ENCODE measurements at places on chromosomes 12 and 14.
A peak's percentile ranks its signal among the peaks of the same experiment; 100 is the strongest.

GRCh38 chr14:105857220-105857825 is 330.9 kb downstream of the TMEM121 start:
- DNase-seq = no peak

DNA sequence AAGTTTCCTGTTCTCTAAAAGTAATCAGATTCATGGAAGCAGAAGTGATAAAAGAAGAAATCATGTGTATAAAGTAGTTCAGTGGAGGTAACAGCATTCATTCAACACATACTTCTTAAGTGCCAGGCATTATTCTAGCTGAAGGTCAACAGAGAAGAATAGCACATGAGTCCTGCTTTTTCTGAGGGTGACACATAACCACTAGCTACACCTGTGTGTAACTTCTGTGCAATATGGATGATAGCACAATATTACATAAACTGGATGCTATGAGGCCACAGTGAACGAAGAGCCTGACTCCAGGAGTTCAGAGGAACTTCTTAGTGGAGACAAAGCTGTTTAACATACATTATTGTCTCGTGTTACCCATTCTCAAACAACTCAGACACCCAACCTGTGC is 114.3 kb upstream of the PCED1B start:
- no peak for DNase-seq

DNA sequence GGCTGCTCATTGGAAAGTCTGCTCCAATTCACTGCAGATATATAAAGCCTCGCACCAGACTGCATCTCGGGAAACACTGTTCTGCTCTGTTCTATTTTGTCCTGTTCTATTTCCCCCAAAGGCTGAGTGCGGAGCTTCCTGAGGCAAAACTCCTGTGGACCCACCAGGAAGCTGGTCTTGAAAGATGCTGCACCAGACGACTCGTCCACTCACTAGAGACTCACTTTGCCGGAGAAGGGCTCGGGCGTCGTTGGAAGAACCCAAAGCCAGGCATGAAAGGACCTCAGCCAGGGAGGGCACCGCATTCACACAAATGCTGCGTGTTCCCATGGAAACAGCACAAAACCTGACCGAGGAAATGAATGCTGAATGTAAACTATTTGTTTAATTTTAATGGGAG is 331.2 kb upstream of the SFSWAP start:
- DNase-seq = peak; percentile 24

DNA sequence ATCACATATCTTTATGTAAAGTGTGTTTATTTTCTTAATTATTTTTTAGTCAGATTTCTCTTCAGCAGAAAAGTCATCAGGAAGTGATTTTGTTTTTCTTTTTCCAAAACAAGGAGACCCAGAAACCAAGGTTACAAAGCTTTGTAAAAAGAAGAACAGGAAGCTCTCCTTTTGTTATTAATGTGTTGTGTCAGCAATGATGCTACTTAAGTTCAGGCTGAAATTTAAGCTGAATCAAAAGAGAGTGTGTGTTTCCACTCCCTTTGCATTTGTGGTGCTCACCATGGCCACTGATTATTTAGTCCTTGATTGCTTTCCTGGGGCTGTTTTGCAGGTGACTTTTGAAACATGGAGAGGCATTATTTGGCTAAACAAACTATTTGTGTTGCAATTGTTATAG is 155.3 kb upstream of the ATP2B1 start:
- DNase-seq = no peak

DNA sequence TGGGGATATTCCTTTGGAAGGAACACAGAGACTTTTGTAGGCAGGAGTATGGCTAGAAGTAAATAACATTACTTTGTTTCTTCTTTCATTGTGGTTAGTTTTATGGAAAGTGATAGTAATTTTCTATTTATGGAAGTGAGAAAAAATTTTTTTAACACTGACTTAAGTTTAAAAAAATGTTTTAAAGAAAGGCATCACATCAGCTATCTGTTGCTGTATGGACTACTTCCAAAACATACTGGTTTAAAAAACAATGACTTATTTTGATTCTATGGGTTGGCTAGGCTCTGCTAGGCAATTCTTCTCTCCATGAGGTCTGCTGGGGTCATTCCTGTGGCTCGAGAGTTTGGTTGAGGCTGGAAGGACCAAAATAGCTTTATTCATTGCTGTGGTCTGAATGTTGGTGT is 31.7 kb upstream of the SLC38A2 start:
- DNase-seq = no peak

DNA sequence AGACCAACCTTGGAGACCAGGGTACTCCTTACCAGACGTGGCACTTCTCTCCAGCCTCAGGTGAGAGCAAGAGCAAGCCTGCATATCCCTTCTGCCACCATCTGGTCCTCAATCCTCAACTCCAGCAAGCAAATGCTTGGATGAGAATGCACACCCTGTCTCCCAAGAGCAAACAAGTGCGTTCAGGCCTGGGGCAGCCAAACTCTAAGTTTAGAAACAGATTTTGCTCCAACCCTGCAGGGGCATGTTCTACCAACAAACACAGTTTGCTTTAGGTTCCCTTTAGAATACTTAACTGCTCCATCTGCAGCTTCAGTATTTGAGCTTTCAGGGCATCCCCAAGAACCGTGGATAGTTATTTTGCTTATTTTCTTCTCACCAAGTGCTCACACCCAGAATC is 55.9 kb upstream of the FICD start:
- DNase-seq = no peak

GRCh38 chr14:101179691-101180211 is 276.2 kb upstream of the RTL1 start:
- DNase-seq = peak; percentile 17

DNA sequence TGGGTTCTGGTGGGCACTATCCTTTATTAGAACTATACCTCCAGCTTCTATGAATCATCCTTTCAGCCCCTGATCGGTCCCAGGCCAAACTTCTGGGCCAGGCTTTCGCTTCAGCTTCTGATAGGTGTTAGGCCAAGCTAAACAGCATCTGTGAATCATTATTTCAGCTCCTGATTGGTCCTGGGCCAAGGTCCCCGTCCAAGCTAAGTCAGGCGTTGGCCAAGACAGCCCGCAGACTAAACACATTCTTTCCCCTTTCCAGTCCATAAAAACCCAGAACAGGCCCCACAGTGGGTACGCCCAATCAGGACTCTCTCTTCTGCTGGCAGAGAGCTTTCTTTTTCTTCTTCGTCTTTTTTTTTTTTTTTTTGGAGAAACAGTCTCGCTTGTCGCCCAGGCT is 1808.9 kb upstream of the SEL1L start:
- DNase-seq = no peak

DNA sequence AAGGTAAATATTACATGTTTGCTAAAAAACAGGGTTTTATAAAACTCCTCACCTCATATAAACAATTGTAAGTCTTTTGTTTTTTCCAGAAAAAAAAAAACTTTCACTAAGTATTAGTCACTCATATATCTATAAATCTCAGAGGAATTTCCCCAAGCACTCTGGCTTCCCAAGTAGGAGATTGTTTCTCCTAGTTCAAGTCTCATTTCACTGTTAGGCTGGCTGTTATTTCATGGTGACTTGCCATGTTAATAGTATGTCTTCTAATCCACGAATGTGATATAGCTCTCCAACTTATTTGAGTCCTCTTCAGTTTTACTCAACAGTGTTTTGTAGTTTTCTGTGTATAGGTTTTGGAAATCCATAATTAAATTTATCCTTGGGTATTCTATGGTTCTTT is 61.6 kb downstream of the CAPZA3 start:
- DNase-seq = no peak

- DNase-seq = no peak
Measured at GRCh38 chr14:80212023-80212397, 706 bp upstream of the DIO2 start.

DNA sequence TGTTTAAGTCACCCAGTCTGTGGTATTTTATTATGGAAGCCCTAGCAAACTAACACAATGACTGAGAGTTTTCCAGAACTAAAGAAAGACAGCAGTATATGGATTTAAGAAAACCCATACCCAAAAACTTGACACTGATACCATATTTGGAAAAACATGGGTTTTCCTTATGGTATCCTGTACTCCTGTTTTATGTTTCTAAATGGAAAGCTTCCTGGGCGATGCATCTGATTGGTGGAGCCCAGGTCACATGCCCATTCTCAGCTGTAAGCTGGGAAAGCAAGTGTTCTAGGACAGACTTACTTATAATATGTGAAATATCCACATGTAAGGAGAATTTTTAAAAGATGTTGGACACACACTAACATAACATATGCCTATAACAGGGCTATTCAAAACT is 4.5 kb upstream of the RNASE4 start:
- DNase-seq = no peak

DNA sequence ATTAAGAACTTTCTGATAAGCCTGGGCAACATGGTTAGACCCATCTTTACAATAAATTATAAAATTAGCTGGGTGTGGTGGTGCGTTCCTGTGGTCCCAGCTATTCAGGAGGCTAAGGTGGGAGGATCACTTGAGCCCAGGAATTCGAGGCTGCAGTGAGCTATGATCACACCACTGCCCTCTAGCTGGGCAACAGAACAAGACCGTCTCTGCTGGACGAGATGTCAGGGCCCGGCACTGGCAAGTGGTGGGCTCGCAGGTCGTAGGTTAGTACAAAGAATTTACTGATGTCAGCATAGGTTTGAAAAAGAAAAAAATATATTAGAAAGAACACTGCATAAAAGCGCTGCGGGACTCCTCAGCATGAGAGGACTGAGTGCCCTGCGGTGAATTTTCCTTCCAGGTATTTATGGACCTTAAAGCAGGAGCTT is 15.7 kb upstream of the VSIG10 start:
- DNase-seq = peak; percentile 90

DNA sequence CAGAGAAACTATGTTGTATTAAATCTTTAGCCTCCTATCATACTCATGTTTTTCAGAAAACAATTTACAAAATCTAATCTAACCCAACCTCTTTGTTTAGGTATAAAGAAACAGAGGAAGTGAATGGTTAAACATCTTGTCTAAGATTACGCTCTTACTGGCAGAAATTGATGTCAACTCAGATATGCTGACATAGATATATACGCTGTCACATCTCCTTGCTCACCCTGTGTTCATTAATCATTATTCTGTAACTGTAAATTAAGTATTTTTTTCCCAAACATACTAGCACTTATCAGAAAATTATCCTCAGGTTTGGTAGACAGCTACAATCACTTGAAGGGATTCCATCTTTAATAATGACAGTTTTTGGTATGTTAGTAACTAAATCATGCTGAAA is 1127.6 kb upstream of the SEL1L start:
- no peak for DNase-seq

DNA sequence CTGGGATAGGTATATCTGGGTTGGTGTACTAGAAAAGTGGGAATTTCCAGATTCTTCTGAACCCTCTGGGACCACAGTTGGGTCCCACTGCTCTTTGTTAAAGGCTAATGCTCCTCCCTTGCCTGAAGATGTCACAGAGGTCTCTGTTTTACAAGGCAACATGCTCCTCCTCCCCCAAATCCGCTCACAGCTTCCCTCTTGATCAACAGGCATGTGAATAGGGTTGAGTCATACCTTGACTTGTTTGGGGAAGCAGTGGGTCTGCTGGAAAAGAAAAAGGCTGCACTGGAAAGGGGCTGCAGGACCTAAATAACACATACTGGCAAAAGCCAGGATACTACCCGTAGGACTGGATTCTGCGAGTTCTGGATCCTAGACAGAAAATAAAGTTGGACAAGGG is 165.4 kb upstream of the TMEM260 start:
- DNase-seq = no peak

DNA sequence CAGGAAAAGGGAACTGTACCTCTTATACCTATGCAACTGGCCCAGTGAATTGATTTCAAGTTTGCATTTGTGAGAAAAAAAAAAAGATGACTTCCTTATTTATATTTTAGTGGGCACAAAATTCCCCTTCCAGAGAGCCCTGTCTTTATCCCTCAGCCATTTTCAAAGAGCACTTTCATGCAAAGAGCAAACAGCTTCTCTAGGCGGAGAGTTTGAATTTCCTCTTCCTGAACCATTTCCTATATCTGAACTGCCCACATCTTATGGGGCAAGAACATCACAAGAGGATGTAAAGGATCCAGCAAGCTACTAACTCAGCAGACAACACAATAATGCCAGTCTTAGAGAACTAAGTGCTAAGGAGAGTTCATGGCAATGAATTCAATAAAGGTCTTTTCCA is 22.3 kb upstream of the PLXNC1 start:
- DNase-seq = no peak

DNA sequence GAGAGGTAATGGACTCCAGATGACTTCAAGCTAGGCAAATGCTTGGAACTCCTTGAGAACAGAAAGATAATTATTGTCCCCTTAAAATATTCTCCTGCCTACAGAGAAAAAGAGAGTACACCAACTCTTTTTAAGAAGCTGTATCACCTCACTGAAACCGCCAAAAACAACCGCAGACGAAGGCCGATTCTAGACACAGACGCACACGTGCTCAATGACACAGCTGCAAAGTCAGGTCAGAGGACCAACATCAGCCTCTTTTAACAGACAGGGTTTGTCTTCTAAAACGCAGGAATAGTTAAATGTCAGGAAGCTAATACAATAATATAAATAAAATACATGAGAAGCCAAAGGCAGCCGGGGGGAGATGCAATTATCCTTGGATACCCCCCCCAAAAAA is 19.0 kb downstream of the SLC15A4 start:
- no peak for DNase-seq

DNA sequence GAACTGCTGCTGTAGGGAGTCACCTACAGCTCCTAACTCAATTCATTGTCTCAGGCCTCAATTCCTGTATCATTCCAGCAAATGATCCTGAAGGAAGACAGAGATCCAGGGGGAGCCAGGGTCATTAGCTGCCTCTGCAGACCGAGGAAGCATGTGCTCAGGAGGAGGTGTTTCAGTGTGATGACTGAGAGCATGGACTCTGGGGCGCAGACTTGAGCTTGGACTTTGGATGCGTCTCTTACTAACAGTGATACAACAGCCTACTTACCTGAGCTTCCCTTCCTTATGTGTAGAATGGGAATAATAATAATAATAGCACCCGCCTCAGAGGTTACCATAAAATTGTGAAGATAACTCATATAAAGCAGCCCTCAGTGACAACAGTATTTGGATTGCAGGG is 92.0 kb upstream of the USP44 start:
- DNase-seq = no peak

DNA sequence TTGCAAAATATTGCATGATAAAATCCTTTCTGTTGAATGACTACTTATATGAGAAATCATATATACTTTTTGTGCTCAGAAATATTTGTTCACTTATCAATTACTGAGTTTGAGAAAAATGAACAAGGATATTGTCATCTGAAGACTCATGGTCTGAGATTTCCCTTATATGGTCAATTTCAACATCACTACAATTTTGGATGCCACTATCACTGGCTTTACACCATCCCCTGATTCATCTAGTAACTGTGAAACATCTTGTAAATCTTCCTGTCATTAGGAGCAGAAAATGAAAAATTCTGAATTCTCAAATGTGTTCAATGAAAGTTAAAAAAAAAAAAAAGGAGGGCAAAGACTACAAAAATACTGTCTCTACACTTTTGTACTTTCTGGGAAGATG is 21.8 kb upstream of the GXYLT1 start:
- DNase-seq = no peak

GRCh38 chr12:54463034-54463433 is 10.4 kb downstream of the GTSF1 start:
- no peak for DNase-seq

- no peak for DNase-seq
Measured at GRCh38 chr14:102362084-102362483, 606 bp downstream of the CINP start.

GRCh38 chr12:110780448-110780847 is 37.8 kb upstream of the PPP1CC start:
- DNase-seq = no peak
